Activated naive CD4-positive, alpha-beta T cell (primary cell): ENCODE measurements at places on chromosomes 5 and 9.

DNA sequence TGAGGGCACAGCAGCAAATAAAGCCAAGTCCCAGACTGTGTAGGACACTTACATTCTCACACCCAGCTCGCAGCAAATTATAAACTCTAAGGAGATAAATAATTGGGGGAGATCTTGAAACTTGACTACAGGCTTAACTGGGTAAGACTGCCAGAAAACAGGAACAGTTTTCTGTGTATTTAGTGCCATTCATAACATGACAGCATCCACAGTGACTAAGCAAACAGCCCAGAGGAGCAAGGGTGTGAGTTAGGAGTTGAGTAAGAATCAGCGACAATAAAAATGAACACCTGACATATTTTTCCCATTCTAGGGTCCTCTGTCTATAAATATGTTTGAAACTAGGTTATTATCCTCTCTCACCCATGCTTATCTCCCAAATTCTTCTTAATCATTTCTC lies 370.9 kb upstream of the WWC1 start:
- no peak for DNase-seq

DNA sequence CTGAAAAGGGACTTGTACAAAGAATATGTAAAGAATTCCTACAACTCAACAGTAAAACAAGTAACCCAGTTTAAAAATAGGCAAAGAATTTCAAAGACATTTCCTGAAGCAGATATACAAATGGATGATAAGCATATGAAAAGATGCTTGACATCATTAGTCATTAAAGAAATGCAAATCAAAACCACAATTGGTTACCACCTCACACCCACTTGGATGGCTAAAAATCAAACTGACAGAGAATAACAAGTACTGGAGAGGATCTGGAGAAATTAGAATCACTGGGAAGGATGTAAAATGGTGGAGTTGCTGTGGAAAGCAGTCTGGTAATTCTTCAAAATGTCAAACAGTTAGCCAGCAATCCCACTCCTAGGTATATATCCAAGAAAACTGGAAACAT lies 12.5 kb upstream of the FOXE1 start:
- DNase-seq = no peak

GRCh38 chr5:122434205-122434970 lies 122.4 kb downstream of the SNCAIP start:
- no peak for DNase-seq

GRCh38 chr5:129141696-129142095 lies 47.1 kb downstream of the ISOC1 start:
- DNase-seq = no peak

- no peak for DNase-seq
Measured at GRCh38 chr9:107733523-107733894, 243.9 kb upstream of the KLF4 start.

DNA sequence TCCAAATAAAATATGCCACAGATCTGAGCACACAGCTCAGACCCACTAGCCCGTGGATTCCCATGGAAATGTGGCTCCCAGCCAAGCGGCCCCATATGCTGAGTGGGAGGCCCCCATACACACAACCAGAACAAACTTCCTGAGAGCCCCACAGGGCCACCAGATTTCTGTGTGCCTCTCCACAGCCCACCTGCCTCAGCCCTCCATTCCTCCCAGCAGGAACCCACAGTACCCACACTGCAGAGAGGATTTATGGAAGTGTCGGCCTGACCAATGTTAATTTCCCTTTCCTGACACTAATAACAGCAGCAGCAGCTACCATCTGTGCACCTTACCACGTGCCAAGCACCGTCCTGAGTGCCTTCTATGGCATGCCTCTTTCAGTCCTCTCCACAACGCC lies 99.3 kb upstream of the SPOCK1 start:
- DNase-seq = no peak
